Right ventricle myocardium superior (tissue), 1 donor: ENCODE measurements at places on chromosomes 16 and 17.

DNA sequence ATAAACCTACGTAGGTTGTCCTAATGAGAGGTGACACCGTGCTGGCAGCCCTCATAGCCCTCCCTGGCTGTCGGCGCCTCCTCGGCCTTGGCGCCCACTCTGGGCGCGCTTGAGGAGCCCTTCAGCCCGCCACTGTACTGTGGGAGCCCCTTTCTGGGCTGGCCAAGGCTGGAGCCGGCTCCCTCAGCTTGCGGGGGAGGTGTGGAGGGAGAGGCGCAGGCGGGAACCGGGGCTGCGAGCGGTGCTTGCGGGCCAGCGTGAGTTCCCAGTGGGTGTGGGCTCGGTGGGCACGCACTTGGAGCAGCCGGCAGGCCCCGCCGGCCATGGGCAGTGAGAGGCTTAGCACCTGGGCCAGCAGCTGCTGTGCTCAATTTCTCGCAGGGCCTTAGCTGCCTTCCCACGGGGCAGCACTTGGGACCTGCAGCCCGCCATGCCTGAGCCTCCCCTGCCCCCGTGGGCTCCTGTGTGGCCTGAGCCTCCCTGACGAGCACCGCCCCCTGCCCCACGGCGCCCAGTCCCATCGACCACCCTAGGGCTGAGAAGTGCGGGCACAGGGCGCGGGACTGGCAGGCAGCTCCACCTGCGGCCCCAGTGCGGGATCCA lies 40.1 kb upstream of the AMZ2 start:
- peak; percentile 50 for DNase-seq

DNA sequence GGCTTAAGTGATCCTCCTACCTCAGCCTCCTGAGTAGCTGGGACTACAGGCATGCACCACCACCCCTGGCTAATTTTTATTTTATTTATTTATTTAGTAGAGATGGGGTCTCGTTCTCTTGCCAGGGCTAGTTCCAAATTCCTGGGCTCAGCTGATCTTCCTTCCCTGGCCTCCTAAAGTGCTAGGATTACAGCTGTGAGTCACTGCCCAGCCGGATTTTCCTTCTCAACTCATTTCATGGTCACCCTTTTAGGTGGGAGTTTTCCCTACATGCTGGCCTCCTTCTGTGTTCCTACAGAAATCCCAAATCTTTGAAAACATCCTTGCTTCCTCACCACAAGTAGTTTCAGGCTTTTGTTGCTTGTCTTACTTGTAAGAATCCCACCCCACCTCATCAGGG lies 102.1 kb upstream of the SIAH1 start:
- DNase-seq = no peak

DNA sequence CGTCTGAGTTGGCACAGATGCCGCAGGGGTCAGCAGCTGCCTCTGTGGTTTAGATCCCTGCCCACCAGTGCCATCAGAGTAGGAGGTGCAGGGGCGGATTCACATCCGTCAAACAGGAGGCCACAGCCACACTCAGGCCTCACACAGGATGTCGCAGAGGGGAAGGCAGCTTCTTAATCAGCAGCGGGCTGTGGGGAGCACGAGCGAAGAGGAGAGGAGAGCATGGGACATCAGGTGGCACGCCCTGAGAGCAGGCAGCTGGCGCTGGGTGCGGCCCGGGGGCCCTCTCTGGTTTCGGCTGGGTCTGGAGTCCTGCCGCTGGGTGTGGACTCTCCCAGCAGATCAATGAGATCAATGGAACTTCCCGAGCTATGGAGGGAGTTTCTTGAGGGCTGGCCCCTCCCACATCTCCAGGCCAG lies 9.6 kb downstream of the LLGL2 start:
- no peak for DNase-seq

DNA sequence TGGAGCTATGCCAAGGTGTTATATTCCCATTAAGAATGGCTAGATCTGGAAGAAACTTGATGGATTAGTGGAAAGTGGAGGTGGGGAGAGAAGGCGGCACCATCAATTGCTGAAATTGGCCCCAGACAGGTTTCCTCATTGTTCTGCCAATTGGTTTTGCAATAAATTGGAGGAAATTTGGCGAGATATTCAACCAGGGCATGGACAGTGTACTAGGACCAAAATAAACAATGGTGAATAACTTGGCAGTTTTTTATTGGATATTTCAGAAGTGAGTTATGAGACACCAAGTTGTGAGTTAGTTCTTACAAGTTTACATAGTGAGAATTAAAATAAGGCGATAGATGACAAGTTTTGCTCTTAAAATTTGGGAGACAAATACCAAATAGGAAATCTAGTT lies 41.1 kb upstream of the SOX9 start:
- no peak for DNase-seq

DNA sequence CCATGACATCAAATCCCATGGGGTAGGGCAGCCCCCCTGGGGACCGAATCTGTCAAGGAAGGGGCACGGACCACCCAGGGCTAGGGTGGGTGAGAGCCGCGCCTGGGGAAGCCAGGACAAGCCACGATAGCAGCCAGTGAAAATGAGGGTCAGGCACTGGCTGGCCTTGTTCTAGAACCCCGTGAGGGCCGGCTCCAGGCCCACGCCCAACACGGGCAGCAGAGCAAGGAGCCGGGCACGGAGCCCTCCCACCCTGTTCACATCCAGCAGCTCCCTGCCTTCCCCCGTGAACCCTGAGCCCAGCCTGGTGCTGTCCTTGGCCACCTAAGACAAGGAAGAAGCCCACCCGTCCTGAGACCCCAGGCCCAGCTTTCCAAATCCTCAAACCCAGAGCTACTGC lies 256.7 kb downstream of the PARN start:
- DNase-seq = no peak

DNA sequence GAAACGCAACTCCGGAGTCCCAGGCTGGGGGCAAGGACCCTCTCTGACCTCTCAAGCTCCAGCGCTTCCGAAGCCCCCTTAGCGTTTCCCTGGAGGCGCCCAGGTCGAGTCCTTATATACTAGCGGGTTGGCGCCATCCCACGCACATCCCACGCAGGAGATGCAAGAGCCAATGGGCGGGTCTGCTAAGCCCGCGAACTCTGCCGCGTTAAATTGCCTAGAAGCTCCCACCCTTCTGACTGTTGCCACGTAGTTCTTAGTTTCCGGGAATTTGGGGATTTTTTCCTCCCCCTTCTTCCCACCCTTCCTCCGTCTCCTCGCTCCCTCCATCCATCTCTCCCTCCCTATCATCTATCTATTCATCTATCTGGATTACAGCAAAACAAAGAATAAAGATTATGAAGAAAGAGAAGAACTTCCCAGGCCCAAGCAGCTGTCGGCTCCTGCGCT lies at the start of gene SLFN11:
TSS of gene SLFN11 (minus strand) at position 88 of the 450 bp plus-strand sequence. CDS start 9,814 bp downstream, outside the sequence.
- DNase-seq = peak; percentile 92

DNA sequence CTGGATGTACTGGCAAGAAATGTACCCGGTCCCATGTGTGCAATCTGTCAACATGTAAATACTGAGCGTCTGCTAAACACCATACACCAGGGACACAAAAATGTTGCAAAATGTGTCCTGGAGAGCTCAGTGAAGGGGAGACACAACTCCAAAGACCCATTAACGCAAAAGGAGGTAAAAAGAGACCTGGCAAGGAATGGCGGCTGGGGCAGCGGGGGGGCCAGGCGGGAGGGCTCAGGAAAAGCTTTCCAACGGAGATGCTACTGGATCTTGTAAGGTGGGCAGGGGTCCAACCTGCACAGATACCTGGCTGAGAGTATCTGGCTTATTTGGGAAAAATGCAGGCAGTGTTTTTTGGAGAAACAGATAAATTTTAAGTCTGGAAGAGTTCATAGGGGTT lies 40.7 kb downstream of the ADCY9 start:
- DNase-seq = no peak

DNA sequence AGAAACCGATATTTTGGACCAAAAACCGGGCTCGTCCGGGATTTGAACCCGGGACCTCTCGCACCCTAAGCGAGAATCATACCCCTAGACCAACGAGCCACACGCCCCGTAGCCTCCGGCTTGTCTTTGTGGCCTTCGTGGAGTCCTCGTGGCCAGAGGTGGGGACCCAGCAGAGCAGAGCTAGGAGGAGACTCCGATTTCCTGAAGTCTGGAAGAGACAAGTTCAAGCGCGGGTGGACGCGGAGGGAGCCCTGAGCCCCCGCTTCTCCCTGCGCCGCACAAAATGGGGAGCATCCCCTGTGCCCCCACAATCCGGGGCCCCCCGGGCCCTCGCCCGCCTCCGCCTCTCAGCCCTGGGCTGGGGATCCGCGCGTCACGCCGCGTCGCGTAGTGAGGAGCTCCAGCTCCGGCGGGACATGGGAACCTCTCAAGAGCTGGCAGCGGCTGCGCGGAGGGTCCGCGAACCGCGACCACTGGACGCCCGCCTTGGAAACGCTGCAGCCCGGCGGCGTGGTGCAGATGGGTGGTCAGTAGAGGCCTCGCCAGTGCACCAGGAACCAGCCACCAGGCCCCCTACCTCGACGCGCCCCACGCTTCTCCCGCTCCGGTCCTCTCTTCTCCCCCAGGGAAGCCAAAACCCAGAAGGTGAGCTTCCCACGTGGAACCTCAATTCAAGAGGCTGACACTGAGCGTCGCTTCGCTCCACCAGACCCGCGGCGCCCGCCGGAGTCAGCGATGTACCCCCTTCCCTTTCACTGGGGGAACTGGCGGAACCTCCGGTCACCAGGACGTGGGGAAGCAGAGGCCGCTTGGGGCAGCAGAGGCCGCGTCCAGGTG lies 5.2 kb upstream of the OR1F1 start:
- peak; percentile 53 for DNase-seq

GRCh38 chr16:48497932-48498768 lies 111.8 kb downstream of the N4BP1 start:
- no peak for DNase-seq

DNA sequence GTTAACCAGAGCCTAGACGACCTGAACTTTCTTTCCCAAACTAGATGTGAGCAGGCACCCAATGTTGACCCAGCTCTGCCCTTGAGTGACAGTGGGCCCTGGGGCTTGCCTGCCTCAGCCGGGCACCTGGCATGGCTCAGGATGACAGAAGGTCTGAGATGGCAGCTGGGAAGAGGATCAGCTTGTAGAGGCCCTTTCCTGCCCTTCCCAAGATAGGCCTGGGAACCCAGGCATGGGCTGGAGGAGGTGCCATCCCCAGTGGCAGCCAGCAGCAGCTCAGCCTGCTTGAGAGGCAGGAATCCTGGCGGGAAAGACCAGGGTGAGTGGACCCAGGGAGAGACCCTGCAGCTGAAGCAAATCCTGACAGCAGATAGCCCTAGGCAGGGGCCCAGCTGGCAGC lies 59.1 kb downstream of the PIPOX start:
- DNase-seq = no peak

- DNase-seq = no peak
Measured at GRCh38 chr17:64572682-64573154, 65.9 kb downstream of the CEP95 start.

DNA sequence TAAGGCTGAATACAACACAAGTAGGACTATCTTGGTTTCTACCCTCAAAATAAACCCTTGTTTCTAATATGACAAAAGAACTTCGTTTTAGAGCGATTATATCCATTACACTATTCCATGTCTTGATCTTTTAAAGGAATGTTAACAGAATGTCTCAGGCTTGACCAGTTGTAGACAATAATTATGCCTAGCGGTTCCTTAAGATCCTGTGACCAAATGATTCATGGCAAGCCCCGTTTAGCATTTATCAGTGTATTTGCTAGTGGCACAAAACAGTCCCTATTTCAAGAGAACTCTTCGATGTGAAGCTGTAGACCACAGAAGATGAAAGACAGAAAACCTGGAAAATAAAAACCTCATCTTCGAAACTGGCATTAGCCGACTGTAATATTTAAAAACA lies 200.9 kb upstream of the SOX9 start:
- DNase-seq = no peak

- DNase-seq = no peak
Measured at GRCh38 chr17:18004884-18005305, 32.2 kb downstream of the DRC3 start.

DNA sequence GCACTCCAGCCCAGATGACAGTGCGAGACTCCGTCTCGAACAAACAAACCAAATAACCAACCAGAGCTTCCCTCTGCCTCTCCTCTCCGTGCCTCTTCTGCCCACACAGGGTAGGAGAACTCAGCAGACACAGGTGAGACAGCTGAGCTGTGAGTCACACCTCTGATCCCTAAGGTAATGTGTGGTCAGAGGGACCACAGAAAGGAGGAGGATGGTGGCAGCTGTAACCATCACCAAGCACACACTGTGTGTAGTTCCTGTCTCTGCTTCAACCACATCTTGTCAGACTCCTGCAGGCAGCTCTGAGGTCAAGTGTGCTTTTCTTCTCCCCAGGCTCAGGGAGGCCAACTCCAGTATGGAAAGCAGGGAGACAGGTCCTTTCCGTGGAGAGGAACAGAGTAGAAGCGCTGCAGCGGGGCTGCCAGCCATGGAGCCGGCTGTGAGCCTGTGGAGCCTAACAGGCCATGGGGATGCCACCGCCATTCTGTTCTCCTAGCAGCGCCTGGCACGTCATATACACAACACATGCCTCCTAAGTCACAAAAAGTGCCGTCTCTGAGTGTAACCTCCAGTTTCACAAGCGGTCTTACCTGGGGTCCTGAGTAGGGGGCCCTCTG lies 7.1 kb downstream of the NUDT16L1 start:
- DNase-seq = no peak

DNA sequence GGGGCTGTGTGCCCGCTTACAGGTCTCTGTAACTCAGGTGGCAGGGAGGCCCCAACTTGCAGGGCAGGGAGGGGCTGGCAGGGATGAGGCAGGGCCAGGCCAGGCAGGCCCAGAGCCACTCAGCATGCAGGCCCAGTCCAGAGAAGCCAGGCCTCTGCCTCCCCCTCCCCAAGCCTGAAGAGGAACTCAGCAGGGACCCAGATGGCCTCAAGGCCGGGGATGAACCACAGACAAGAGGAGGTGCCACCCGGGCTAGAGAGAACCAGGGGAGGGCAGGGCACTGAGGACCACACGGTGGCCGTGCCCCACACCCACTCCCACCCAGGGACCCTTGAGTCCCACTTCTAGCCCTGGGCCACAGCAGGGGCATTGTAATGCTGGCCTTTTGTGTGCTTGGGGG lies 29.8 kb upstream of the EIF1 start:
- DNase-seq = peak; percentile 17

- no peak for DNase-seq
Measured at GRCh38 chr17:45997624-45998023, 1.4 kb upstream of the STH start.

- no peak for DNase-seq
Measured at GRCh38 chr17:17447264-17447663, 29.5 kb upstream of the MED9 start.

- peak; percentile 24 for DNase-seq
Measured at GRCh38 chr17:66040402-66040801, 151.5 kb downstream of the CEP112 start.

- no peak for DNase-seq
Measured at GRCh38 chr16:31529108-31529936, 1.6 kb downstream of the AHSP start.

DNA sequence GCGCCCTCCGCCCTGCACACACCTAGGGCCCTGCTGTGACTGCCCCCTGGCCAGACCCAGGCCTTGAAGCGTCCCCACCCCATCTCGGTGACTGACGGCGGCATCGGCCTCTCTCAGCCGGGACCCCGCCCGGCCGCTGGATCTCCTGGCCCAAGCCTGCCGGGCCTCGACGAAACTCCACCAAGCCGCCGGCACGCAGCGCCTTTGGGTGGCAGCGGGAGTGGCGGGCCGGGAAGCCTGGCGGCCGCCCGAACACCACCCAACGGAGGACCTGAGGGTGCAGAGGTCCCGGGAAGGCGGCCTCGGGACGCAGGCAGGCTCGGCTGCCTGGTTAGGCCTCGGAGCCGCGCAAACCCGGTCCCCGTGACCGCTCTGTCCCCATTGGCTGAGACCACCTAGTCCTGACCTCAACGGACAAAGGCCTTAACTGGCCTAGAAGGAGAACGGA lies 12.0 kb upstream of the TMEM97 start:
- no peak for DNase-seq

GRCh38 chr17:75277664-75278071 lies 6.6 kb upstream of the MIF4GD start:
- no peak for DNase-seq
